ENCODE measurements at places on chromosomes 7 and 10. TPM values are rescaled to one million over a fixed set of nuclear protein-coding genes. Genes with fewer than 3 reads are reported as not detected.

GRCh38 chr10:113879691-113880090, 25.2 kb downstream of the NHLRC2 start:
- no peak for DNase-seq

- DNase-seq: no peak
Measured at GRCh38 chr10:63917363-63917762, 396.2 kb downstream of the REEP3 start.

DNA sequence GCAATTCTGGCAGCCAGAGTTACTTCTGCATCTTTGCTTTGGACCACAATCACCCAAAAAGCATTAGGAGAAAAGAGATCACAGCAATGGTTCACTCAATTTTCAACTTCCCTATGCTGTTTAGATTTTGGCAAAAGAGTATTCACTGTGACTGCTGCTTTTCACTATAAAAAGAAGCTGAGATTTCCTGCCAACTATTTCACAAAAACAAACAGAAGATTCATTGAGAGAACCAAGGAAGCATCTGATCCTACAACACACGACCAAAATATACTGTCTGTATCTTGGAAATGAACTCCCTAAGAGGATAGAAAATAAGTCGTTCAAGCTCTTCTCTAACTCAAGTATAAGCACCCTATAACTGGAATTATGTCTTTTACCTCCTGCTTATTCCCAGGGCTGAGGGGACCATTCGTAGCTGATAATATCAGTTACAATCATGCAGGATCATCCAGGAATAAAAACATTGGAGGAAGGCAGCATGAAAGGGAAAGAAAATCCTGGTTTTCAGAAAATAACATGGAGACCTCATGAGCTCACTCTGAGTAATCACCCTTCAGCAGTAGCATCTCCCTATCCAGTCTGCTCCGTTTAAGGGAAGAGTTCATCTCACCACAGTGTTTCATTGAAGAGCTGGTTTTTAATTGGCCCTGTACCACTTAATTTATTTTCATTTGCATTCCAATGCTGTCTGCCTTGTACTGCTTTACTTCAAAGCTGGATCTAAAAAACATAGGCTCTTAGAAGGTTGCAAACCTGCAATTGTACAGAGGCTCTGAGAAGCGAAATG, 256.2 kb downstream of the PAXIP1 start:
- DNase-seq: no peak

- DNase-seq: peak; percentile 95
Measured at GRCh38 chr7:116354171-116354545, 143.8 kb downstream of the TES start.

DNA sequence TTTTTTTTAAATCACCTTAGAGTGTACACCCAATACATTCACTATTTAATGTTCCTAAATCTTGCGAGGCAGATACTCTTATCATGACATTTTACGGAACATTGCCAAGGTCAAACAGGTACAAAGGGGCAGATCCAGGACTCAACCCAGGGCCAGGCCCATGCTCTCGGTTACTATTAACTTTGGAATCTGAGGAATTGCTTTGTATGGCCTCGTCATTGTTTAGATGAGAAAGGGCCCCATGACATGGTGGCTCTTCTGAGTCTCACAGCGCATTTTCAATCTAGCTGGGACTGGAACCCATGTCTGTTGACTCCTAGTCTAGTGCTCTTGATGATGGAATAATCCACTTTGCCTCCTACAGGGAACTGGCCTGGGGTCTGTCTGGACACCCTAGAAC, 59.1 kb downstream of the GATA3 start:
- DNase-seq: no peak

GRCh38 chr10:77457721-77458120, 179.9 kb downstream of the KCNMA1 start:
- DNase-seq: no peak

ITIH5 gene
- 59.6 TPM for total RNA-seq

TRDMT1 gene
- total RNA-seq: 34.1 TPM
